Activated naive CD4-positive, alpha-beta T cell treated with anti-CD3 and anti-CD28 coated beads for 36 hours (primary cell): ENCODE measurements at places on chromosomes 2 and 18.

DNA sequence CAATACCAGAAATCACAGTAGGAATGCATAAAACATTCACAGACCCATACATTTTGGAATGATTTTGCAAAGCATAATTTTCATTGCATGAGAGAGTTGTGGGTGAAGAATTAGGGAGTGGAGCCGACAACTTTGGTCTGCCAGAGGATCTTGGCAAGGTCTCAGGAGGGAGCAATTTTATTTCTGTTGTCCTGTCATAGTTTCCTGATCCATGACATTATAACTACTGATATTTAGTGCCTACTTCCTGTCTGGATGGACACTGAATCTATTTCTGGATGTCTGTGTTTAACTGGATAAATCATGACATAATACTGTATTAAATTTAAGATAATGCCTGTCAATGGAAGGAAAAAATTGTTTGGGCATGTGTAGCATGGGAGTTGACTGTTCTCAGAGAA is 2.4 kb downstream of the ITGA4 start:
- DNase-seq = no peak

- no peak for DNase-seq
Observed at GRCh38 chr2:30096451-30096850, 50.4 kb upstream of the YPEL5 start.

DNA sequence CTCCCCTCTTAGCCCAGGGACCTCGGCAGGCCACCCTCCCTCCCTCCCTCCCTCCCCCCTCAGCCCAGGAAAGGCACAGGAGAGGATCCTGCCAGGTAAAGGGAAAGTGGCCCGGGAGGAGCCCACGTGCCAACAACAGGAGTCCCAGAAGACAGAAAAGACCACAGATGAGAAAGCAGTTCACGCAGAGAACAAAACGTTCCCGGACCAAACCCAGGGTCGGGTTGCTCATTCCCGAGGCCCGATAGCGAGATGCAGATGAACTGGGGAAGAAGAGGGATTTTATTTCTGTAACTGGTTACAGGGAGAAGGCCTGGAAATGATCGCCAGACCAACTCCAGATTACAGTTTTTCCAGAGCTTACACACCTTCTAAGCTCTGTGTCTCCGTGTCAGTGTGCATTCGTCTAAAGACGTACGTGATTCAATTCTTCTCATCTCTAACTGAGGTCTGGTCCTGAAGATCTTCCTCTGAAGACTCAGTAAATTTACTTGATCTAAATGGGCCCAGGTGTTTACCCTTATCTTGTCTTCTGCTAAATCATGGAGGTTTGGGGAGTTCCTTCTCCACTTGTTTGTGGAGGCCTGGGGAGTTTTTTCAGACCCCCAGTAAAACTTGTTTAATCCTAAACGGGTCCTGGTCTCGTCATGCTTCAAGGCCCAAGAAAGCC is 807 bp upstream of the NEU4 start:
- no peak for DNase-seq

GRCh38 chr2:166373105-166373504 is 2.6 kb downstream of the SCN9A start:
- DNase-seq = no peak

- no peak for DNase-seq
Observed at GRCh38 chr2:47260971-47261370, 105.9 kb upstream of the STPG4 start.

- no peak for DNase-seq
Observed at GRCh38 chr18:53417003-53417402, 807.5 kb downstream of the MBD2 start.

DNA sequence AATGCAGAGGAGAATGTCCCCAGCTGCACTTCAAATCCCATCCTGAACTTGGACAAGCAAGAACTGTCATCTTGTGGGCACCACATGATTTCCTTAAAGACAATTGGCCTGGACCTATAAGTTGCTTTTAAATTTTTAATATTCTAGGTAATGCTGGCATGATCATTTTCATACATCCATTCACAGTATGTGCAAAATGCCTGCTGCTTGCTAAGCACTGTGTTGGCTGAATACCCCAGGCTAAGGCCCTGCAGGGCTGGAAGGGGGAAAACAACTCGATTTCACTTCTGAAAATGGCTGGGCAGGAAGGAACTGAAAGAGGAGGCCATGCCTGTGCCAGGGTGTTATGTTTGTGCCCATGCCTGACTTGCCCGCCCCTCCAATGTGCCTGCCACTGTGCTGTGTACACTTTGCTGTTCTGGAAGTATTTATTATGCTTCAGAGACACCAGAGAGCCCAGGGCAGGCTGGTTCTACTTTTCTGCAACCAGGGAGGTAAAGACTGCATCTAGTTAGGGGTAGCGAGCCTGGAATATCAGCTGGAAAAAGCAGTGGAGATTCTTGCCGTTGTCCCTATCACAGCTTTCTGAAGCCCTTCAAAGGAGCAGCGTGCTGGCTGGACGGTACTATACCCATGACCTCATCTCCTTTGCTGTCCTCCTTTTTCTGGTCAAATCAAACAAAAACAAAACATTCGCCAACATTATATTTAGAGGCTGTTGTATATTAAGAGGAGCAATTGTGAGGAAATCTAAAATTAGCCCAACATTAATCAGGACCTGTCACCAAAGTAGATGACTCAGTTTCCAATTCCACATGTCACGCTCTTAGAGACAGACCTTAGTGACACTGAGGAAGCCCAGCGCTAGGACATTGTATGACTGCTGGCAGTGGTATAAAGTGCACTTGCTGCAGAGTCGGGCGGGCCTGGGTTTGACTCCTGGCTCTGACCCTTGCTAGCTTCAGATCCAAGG is 158.1 kb downstream of the DDX1 start:
- DNase-seq = no peak
